ENCODE measurements at places on chromosomes 2 and 18. TPM values are rescaled to one million over a fixed set of nuclear protein-coding genes. Genes with fewer than 3 reads are reported as not detected.

- no peak for DNase-seq
These were observed 175.1 kb downstream of the PTPRM start for GRCh38 chr18:7742224-7742623.

- DNase-seq = no peak
These were observed 35.1 kb downstream of the CTDP1 start for GRCh38 chr18:79714531-79715240.

Gene SGO2
- 21.7 TPM for total RNA-seq

DNA sequence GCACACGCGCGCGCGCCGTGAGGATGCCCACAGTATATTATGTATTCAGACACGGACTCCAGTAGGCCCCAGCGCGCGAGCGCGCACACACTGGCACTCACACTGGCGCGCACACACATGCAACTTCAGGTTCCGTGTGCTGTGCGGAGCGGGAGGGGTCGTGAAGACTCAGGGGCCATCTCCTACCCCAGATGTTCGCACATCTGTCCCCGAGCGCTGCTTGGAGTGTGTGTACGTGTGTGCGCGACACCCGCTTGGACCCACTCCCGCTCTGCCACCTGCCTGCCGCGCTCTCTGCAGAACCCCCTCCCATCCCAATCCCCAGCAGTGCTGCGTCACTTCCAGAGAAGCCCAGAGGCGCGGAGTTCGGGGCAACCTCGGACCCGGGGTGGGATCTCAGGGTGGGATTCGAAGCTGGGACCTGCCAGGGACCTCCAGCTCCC, 2.6 kb downstream of the NRP2 start:
- no peak for DNase-seq

DNA sequence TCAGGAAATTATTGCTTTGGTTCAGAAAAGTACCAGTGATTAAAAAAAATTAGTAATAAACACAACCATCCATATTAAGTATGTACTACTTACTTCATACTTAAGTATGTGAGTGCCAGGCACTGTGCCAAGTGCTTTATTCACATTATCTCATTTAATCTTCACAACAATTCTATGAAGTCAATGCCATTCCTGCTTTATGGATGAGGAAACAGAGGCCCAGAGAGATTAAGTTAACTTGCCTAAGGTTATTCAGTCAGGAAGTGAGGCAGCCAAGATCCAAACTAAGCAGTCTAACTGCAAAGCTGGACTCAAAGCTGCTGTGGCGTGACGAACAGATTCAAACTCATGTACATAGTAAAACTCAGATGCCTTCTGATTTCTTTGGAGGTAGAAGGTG, 22.3 kb downstream of the DTNB start:
- no peak for DNase-seq

GRCh38 chr2:34012715-34013302, 413.7 kb upstream of the FAM98A start:
- DNase-seq = no peak

GRCh38 chr2:98899041-98899702, 36.9 kb downstream of the CRACDL start:
- DNase-seq = no peak

Gene ACTR1B
- total RNA-seq = 59.2 TPM

DNA sequence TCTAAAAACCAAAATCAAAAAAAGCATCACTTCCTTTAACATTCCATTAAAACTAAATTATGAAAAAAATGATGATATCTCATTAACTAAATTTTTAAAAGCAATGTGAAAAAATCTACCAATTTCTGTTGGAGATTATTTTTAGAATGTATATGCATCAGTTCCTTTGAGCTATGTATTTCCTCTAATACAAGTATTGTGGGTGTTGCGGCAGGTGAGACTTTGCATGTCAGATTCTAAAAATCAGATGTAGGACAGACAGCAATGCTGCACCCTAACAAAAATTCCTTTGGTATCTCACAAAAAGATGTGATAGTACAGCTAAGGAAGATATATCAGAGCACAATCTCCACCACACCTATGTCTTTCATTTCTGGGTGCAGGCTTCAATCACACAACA, 6.8 kb downstream of the MBD2 start:
- DNase-seq = no peak

DNA sequence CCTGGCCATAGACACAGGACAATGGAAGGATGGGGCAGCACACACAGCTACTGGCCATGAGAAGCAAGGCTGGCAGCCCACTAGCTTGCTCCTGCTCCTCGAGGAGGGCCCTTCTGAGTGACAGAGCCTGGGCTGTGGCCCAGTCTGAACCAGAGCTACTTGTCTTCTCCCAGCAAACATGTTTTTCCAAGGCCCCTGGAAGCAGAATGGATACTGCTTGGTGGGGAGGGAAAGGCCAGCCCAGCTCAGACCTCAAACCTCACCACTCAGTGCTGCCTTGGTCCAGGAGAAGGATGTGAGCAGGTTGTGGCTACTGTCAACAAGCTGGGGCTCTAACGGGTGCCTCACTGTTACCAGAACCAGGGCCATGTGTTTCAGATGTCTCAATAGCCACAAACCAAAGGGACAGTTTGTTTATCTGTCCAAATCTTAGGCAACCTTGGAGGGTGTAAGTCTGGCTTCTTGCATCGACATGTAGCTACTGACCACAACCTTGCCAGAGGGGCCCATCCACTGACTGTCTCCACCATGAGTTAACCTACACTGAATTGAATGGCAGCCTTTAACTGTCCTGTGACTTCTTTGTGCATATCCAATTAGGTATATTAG, 98.6 kb downstream of the TGFA start:
- no peak for DNase-seq

GRCh38 chr2:214514704-214515103, 103.8 kb downstream of the VWC2L start:
- DNase-seq = no peak

Gene GCKR
- total RNA-seq = not detected

DNA sequence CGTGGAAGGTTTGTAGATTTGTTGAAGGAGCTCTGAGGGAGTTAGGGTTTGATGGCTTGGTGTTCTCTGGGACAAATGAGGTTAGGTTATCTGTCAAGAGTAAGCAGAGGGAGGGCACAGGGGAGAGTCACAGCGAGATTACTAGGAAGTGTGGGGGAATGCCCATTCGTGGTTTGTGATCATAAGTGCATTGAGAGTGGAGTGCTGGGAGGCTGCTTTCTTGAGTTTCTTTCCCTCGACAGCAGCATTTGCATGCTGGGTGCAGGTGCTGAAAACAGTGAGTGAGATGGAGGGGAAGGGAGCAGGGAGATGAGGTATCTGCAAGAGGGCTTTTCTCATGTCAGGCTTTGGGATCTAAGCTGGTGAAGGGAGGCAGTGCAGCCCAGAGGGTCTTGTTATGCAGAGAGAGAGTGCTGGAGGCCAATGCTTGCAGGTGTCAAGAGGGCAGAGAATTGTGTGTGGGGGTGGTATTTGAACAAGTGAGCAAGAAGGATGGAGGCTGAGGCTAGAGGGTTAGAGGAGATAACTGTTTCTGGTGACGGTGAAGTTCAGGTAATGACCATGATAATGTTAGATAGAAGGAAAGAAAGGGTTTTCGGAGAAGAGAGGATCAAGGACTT, 8.8 kb downstream of the RALB start:
- peak; percentile 62 for DNase-seq

DNA sequence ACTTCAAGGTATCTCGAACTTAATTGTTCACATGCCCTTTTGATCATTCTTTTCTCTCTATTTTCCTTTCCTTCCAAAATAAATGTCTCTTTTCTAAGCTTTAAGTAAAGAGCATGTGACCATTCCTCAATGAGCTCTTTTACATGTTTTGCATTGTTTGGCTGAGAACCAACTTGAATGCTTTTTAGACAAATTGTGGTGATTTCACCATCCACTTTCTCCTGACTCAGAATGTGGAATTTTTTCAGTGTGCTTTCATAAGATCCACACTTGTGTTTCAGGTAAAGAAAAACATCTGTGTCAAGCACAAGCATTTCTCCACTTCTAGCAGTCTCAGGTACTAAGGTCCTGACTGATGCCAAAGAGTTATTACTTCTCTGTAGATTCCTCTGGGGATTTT, 10.7 kb downstream of the RBM43 start:
- no peak for DNase-seq

DNA sequence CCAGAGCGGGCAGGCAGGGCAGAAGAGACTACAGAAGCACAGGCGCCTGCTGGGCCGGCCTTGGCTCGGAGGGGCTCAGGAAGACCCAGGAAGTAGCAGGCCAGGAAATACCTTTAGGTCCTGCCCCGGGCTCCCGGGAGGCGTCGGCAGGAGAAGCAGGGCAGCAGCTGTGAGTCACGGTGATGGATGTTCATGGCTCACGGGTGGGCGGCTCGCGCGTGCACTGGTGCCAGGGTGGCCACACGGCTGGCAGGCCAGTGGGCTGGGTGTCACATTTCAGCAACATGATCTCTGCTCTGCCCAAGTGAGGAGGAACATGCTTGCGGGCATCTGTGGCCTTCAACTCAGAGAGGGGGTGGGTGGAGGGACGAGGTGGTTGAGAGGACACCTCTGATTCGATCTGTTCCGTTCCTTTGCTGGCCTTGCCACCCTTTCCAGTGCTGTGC, 139.3 kb downstream of the KLHL29 start:
- no peak for DNase-seq

Gene CFAP65
- not detected for total RNA-seq

Gene UGT1A4
- 0.21 TPM for total RNA-seq

DNA sequence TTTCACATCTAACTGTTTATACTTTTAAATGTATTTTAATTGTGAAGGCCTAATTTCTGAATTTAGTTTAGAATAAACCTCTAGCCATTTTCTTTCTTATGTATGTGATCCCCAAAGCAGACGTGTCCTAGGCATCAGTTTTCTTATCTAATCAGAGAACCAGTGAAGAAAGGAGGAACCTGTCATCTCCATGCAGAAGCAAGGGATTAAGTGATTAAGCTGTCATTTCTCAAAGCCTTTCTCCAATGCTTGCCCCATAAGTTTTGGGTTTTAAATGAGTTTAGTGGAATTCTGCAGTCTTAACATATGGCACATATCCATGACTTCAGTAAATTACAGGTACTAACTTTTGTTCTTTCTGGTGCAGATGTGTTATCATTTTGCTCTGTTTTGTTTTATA, 190.4 kb downstream of the PLCL1 start:
- no peak for DNase-seq

DNA sequence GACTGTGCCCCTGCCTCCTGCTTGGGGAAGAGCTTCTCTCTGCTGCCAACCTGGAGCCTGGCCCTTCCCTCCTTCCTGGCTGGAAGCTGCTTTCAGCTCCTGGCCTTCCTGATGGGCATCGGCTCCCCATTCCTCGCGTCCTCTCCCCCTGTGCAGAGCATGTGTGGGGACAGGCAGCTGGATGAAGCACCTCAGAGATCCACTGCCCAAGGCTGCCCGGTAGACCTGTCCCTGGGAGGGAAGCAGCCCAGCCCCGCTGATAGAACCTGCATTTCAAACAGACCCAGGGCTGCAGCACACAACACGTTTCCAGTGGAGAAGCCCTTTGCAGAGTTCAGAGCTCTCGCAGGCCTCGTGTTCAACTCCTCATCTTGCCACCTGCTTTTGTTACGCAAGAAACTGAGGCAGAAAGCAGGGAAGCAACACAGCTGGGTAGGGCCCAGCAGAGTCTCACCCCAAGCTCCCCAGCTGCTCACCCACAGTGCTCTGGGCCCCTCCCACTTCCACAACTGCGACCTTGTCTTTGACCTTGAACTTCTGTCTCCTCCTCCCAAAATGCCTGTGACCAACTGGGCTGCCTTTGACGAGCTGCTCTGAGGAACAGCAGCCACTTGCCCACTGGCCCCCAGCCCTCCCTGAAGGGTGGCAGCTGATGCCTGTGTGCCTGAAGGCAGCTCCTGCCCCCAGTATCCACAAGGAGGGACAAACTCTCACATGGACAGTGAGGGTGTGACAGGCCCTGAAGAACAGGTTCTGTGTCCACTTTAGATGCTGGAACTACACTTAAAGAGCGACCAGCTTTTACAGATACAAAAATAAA, 65.5 kb downstream of the PARD6G start:
- DNase-seq = no peak

DNA sequence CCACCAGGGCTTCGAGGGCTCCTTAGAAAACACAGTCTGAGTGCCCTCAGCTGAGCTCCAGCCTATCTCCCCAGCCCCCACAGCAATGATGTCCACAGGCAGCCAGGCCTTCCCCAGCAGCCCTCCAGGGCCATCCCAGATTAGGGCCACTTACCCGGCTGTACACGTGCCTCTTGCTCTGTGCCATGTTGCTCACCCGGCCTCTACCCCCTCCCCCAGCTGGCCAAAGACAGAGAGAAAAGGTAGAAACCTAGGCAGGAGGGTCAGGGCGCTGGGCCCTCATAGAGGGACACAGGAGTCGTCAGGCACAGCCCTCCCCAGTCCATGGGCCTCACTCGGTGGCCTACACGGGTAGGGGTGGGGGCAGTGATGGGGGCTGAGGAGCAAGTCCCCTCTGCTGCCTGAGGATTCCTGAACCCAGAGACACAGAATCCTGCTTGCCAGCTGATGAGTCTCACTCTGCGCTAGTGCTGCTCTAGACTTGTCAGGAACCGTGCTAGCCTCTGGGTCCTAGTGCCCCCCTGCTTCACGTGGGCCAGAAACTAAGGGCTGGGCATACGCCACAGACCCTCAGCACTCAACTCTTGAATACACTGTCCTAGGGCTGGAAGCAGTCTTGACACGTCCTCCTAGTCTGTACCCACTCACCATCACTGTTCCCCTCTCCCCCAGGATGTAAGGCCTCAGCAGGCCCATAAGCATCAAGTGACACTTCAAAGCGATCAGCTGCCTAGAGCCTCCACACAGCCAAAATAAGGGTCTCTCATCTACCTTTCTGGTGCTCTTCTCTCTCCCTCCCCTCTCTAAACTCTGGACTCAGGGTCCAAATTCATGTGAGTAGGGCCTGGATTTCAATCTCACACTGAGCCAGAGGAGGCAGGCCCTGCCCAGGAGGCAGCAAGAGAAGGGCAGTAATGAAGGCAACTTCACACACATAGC, at the start of gene DCTN1:
DCTN1 (minus strand) TSS at position 461 of the 939 bp plus-strand sequence; CDS start at position 187, 274 bp downstream.
- no peak for DNase-seq

Gene SERPINB13
- total RNA-seq = not detected

Gene IL18R1
- 10.4 TPM for total RNA-seq

DNA sequence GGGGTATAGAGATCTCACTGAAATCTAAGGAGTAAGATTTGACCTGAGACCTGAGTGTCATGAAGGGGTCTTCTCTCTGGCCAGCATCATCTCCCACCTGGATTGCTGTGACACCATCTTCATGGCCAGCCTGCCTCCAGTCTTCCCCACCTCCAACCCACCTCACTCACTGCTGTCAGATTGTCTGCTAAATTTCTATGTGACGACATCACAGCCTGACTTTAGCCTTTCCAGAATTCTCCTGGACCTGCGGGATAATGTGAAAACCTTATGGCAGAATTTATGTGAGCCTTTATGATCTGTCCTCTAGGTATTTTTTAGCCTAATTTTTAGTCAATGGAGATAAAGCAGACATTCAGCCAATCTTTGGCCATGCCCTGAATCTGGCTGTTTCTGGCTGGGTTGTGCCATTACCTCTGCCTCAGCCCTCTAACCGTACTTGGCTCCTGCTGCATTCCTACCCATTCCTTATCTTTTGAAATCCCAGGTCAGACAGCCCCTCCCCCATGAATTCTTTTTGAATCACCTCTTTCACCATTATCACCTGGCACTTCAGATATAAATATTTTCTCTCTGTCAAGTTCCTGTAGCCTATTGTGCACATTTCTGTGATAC, 66.4 kb upstream of the MMADHC start:
- DNase-seq = no peak

Measured in GM12878 (cell line).